Lower leg skin (tissue), 4 donors: ENCODE measurements at places on chromosomes 4 and X. TPM values are rescaled to one million over a fixed set of nuclear protein-coding genes. Genes with fewer than 3 reads are reported as not detected.

The RAB40A gene
- 0.84 TPM for total RNA-seq

The KLHL4 gene
- total RNA-seq: 0.34 TPM

The ADGRG4 gene
- not detected for total RNA-seq

The P2RY4 gene
- 3.7 TPM for total RNA-seq

The STK32B gene
- total RNA-seq: 1.6 TPM

The APOO gene
- 2.7 TPM for total RNA-seq

The MAGEC3 gene
- total RNA-seq: not detected

The IBSP gene
- not detected for total RNA-seq

The PPARGC1A gene
- total RNA-seq: 40.0 TPM
